ENCODE measurements at places on chromosomes 7 and 10. TPM values are rescaled to one million over a fixed set of nuclear protein-coding genes. Genes with fewer than 3 reads are reported as not detected.

DNA sequence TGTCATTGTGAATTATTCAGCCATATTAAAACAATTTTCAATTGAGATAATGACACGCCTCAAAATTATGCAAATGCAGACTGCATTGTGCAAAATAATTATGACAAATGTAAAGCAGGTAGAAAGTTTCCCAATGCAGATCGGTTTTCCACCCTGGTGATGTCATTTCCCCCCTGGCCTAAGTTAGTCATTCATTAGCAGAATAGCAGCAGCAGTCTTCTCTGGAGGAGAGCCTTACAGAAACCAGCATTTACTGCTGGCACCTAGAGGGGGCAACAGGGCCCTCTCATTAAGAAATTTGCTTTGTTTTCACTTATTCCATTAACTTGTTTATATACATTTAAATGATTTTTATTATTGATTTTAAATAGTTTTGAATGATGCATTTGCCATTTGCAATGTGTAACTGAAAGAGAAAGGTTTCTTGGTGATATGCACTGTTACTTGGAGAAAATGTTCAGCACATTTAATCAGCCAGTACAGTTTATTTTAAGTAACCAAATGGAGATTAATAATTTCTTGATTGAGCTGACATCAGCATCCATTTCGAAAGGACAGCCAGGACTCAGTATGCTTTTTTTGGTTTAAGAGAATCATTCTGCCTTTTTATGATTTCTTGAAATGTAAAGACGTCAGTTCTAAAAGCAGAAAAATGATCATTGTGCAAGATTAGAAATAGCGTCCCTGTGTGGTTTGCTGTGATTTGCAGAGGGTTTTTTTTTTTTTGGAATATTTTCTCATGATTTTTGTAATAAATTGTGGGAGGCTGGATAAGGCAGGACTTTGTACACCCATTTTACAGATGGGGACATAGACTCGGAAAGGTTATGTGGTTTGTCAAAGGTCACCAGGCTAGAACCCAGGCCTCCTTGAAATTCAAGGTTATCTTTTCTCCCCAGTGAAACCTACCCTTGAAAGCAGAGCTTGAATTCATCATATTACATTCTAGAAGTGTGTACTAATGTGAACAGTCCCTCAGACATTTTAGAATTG is 3.5 kb downstream of the ARID5B start:
- no peak for DNase-seq

DNA sequence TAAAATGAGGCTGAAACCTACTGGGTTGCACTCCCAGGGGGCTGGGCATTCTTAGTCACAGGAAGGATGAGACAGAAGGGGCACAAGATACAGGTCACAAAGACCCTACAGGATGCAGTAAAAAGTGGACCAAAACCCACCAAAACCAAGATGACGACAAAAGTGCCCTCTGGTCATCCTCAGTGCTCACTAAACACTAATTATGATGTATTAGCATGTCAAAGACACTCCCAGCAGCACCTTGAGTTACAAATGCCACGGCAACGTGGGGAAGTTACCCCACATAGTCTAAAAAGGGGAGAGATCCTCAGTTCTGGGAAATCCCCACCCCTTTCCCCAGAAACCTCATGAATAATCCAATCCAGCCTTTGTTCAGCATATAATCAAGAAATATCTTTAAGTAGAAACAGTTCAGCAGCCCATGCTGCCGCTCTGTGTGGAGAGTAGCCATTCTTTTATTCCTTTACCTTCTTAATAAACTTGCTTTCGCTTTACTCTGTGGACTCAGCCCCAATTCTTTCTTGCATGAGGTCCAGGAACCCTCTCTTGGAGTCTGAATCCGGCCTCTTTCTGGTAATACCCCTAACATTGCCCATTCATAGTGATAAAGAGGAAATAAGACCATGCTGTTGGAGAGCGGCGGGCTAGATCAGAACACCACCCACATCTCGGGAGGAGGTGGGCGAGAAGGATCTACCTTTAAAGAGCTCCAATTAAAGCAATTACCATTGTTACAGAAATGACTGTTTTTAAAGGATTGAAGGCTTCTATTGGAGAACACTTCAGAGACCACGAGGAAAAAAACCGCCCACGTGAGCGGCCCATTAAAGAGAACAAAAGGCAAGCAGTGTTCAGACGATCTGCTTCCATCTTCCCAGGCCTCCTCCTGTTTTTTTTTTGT is 170.9 kb downstream of the USP6NL start:
- DNase-seq, result no peak

DNA sequence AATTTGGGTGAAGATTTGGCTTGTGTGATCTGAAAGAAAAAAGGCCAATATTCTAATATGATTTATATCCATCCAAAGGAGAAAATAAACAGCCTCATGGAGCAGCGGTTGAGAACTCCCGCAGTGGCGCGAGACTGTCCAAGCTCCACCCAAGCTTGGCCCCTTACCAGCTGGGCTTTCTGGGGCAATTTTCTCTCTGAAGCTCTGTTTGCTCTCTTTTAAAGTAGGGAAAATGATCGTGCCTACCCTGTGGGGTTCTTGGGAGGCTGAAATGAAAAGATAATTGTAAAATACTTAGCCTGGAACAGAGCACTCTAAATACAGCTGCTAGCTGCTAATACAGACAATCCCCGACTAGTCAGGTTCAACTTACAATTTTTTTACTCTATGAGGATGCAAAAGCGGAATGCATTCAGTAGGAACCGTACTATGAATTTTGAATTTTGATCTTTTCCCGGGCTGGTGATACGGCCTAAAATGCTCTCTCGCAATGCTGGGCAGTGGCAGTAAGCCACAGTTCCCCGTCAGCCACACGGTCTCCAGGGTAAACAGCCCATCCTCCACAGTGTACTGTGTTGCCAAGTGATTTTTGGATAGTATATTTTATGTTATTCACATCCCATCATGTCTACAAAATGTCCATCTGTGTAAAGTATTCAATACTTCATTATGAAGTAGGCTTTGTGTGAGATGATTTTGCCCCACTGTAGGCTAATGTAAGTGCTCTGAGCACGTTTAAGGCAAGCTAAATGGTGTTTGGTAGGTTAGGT is 137.7 kb downstream of the CHN2 start:
- no peak for DNase-seq

- no peak for DNase-seq
Observed at GRCh38 chr10:88092973-88093372, 229.5 kb downstream of the PTEN start.

Gene OR2A5
- not detected for total RNA-seq
